ENCODE measurements at places on chromosomes 4 and X.

- DNase-seq = no peak
Measured at GRCh38 chrX:100643956-100644860, at the start of gene SRPX2. Gene SRPX2, plus strand, starts transcription at chrX:100644199. Its CDS starts 2,124 bp downstream, at chrX:100646323.

DNA sequence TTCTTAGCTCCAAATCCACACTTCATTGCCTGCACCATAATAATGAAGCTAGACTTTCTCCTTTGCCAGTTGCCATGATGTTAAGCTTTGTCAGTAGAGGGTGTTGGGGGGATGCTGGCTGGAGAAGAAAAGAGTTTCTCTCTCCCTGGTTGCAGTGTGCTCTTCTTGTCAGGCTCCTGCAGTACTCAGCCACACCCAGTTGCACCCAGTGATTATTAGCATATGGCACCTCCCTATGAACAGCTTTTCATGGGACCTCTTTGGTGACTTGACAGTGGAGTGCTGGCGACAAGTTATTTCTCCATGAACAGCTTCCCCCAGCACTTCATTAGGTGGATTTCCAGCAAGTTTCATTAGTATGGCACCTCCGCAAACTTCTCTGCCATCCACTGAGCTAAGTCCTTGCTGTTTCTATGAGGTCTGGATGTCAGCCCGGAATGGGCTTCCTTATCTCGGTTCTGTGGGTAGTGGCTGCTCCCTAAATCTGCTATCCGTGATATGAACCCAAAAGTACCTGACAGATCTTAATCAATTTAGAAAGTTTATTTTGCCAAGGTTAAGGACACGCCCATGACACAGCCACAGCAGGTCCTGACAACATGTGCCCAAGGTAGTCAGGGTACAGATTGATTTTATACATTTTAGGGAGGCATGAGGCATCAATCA, 18.8 kb upstream of the OTUD4 start:
- DNase-seq = no peak

DNA sequence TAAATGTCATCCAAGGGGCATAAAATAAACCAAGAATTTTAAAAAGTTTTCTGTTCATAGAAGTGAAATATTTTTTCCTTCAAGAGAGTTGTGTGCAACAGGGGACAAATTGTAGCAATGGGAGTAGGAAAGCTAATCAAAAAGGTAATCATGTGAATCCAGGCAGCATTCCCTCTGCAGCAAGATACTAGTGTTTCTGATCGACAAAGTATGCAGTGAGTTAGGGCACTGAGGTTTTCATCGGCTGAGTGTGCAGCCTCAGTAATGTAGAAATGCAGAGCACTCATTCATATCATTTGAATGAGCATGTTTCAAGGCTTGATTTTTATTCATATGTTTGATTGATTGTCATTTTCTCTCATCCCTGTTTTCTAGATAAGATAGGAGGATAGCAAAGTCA, 321.7 kb downstream of the PCDH7 start:
- DNase-seq = no peak

DNA sequence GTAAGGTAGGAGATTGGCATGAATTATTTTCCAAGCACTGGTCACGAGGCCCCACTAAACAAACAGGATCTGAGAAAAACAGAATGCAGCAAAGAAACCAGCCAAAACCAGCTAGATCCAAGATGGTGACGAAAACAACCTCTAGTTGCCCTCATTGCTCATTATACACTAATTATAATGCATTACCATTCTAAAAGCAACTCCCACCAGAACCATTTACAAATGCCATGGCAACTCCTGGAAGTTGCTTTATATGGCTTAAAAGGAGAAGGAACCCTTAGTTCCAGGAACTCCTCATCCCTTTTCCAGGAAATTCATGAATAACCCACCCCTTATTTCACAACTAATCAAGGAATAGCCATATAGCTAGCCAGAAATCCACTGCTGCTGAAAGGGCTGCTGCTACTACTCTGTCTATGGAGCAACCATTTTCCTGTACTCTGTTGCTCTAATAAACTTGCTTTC, 69.3 kb downstream of the ABCB7 start:
- DNase-seq = no peak

- no peak for DNase-seq
Measured at GRCh38 chr4:72022553-72022952, 9.2 kb upstream of the NPFFR2 start.

GRCh38 chr4:37967736-37968135, 7.5 kb downstream of the PTTG2 start:
- no peak for DNase-seq

- DNase-seq = no peak
Measured at GRCh38 chr4:118124997-118125396, 90.7 kb downstream of the NDST3 start.

DNA sequence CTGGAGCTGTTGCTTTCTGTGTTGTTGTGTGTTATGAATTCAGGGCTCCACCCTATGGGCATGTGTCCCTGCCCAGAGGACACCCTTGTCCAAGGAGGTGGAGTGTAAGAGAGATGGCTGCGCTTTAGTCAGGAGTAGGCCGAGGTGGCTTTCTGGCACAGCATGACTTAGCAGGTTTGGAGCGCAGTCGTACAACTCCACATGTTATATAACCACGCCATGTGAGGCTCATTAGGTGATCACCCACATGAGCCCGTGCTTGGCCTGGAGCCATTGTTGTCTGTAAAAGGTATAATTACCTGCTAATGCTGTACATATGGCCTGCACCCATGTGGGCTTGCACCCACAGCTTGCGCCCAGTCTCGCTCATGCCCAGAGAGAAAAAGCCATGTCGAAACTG, 15.8 kb upstream of the ANAPC4 start:
- no peak for DNase-seq

GRCh38 chr4:16457944-16458343, 231.7 kb upstream of the TAPT1 start:
- no peak for DNase-seq

GRCh38 chr4:159127745-159128518, 25.1 kb downstream of the RAPGEF2 start:
- no peak for DNase-seq

- no peak for DNase-seq
Measured at GRCh38 chrX:133658293-133658911, 243.1 kb upstream of the GPC4 start.

GRCh38 chrX:136574548-136574947, 42.5 kb downstream of the VGLL1 start:
- no peak for DNase-seq

- no peak for DNase-seq
Measured at GRCh38 chr4:86916392-86916791, 18.4 kb upstream of the AFF1 start.

DNA sequence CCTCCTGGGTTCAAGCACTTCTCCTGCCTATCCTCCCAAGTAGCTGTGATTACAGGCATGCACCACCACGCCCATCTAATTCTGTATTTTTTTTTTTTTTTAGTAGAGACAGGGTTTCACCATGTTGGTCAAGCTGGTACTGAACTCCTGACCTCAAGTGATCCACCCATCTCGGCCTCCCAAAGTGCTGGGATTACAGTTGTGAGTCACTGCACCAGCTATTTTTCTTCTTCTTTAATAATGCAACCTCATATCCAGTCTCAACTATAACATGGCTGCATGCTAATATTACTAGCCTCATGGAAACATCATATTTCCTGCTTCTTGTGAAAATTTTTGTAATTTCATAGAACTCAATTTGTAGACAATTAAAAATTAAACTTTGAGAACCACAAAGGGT, 706.5 kb downstream of the KCTD8 start:
- DNase-seq = no peak

GRCh38 chr4:17329046-17329445, 182.8 kb downstream of the QDPR start:
- no peak for DNase-seq

- DNase-seq = no peak
Measured at GRCh38 chrX:47828984-47829383, 7.7 kb upstream of the ZNF81 start.

- no peak for DNase-seq
Measured at GRCh38 chr4:158521484-158522088, at the start of gene RXFP1. Gene RXFP1, plus strand, starts transcription at chr4:158521882. Its CDS starts 95 bp downstream, at chr4:158521977.

DNA sequence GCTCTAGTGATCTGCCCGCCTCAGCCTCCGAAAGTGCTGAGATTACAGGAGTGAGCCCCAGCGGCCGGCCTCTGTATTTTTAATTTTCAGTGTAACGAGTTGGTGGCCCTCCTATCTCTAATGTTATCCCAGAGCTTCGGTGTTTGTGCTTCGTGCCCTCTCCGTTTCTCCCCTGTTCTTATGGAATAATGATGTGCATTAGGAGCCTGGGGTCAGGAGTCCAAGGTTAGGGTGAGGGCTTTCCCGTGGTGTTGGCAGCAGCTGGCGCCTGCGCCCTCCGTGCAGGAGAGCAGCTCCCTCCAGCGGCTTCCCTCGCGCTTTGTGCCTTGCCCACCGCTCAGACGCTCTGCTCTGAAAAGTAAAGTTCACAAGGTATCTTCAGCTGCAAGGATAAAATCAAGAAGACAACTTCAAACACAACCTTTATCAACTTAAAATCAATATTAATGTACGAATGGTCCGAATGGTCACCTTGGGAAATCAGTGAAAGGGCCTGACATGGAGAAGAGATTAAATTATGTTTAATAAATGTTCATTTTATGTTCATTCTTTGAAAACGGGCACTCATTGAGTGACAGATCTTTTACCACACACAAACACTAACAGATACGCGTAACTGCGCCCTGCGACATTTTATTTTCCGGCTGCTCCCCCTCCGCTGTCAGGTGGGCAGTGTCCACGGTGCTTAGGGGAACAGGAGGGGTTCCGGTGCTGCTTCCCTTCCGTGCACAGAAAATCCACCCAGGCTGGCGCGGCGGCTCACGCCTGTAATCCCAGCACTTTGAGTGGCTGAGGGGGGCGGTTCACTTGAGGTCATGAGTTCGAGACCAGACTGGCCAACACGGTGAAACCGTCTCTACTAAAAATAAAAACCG, 62.4 kb downstream of the TRAPPC11 start:
- DNase-seq = no peak

GRCh38 chrX:22247169-22247568, 25.5 kb upstream of the CBLL2 start:
- no peak for DNase-seq

- DNase-seq = no peak
Measured at GRCh38 chrX:53268173-53268572, 13.2 kb downstream of the IQSEC2 start.

DNA sequence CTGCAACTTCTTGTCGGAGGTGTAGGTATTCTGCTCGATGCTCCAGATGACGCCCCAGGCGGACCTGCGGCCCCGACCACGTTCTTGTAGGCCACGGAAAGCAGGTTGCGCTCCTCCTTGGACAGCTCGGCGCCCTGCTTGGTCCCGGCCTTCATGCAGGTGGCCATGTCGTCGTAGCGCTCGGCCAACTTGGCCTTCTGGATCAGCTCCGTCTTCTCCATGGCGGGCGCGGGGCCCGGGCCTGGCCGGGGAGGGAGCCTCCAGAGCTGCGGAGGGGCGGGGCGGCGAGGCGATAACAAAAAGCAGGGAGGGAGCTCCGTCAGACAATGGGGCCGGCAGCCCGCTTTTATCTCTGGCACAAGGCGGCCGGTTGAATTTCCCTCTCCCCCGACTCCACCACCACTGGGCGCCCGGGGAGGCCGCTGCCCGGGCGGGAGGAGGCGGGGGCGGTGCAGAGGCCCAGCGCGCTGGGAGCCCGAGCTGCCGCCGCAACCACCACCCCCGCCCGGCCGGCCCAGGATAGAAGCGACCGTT, 28.3 kb upstream of the DRP2 start:
- no peak for DNase-seq

DNA sequence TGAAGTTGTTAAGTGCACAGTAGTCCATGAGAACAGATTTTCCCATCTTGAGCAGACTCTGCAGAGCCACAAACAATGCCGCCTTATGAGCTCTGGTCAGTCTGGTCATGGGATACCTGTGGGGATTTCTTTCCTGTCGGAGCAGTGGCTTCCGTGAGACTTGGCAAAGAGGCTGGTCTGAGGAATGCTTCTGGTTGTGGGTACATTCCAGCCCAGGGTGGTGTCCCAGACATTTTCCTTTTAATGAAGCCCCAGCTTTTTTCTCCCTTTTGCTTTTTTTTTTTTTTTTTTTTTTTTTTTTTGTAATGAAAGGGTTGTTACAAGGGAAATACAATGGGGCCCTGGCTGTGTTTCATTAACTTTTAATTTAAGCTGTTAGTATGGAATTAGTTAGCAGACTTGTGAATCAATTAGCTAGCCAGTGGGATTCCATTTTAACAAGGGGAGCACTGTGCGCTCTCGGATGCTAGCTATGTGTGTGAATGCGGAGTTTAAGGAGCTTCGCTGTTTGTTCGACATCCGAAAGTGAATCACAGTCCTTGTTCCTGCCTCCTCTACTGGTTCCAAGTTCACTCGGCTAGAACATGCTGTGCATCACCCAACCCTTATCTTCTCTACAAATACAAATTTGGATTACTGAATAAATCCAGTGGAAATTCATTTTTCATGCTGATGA, 225.1 kb downstream of the CBR4 start:
- no peak for DNase-seq

DNA sequence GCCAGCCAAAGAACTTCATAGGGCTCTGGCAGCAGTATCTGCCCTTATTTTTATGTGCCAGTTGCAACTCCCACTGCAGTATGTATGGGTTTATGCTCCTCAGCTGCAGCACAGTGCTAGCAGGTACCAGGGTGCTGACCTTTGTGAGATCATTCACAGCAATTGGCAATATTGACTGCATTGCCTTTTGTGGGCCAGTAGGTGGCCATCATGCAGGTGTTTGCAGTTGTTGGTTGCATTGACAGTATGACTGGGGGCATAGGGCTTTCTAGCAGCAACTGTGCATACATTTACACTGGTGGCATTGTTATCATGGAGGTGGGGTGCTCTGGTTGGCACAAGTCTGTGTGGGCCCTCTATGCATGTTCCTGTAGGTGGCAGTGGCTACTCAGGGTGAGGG, 42.5 kb downstream of the FAAH2 start:
- DNase-seq = no peak

DNA sequence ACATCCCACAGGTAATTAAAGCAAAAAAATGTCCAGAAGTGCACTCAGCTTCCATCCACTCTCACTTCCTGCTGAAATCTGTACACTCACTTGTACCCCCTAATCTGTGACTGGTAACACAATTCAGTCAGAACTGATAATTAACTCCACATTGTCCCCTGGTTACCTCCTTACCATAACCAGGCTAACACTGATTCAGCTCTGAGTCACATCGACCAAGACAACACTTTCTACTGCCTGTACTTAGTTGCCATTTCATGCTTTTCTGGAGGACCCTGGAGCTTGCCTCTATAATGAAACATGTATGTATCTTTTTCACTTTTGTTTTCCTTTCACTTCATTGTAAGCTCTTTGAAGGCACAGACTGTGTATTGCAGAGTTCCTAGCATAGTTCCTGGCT, 130.9 kb upstream of the GABRG1 start:
- no peak for DNase-seq

GRCh38 chr4:67332627-67333026, 212.7 kb downstream of the CENPC start:
- peak; percentile 12 for DNase-seq
